ENCODE measurements at places on chromosomes 5 and 9.

DNA sequence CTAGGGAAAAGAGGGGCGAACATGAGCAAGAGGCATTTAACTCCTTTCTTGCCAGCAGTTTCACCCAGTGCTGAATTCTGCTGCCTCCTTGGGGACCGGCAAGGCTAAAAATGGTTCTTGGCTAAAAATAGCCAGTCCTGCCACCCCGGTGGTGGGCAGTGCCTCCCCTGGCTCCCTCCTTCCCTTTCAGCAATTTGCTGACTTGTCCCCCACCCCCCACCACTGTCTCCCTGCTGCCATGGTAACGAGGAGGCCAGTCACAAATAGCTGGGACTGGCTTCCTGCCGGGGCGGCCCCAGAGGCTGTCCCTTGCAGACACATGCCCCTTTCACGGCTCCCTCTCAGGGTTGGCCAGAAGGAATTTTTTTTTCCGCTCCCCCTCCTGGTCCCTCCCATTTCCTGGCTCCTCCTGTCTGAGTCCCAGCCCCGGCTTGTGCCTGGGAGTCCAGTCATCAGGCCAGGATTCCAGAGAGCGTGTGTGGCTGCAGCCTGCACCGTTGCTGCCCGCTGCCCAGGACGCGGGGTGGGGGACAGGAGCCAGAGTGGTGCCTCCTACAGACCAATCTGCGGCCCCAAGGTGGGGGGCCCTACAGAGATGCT is 130.3 kb downstream of the RGS3 start:
- DNase-seq: peak; percentile 77

- no peak for DNase-seq
Observed at GRCh38 chr9:126299706-126300276, 26.8 kb upstream of the MVB12B start.

- no peak for DNase-seq
Observed at GRCh38 chr5:134088291-134088690, 26.2 kb upstream of the TCF7 start.

DNA sequence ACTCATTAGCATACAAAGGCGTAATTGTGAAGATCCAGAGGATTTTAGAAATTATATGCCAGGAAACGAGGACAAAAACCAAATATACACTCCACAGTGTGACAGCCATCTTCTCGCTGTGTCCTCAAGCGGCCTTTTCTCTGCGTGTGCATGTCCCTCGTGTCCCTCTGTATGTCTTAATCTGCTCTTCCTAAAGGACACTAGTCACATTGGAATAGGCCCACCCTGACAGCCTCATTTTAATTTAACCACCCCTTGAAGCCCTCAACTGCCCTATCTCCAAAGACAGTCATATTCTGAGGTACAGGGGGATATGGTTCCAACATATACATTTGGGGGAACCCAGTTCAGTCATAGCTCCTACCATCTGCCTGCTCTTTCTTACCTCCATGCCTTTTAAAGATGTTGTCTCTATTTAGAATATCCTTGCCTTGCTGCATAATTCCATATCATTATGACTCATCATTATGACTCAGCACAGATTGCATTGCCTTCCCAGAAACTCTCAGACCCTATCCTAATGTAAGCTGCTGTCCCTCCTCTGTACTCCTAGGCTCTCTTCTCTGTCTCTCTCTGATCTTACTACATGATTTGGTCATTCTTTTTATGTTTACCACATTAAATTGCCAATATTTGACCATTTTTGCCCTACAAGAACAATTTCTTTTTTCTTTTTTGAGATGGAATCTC is 210.9 kb downstream of the AOPEP start:
- no peak for DNase-seq

GRCh38 chr9:77455312-77455927 is 192.7 kb downstream of the GNA14 start:
- DNase-seq: no peak

- no peak for DNase-seq
Observed at GRCh38 chr9:3528451-3528850, 2.6 kb upstream of the RFX3 start.

DNA sequence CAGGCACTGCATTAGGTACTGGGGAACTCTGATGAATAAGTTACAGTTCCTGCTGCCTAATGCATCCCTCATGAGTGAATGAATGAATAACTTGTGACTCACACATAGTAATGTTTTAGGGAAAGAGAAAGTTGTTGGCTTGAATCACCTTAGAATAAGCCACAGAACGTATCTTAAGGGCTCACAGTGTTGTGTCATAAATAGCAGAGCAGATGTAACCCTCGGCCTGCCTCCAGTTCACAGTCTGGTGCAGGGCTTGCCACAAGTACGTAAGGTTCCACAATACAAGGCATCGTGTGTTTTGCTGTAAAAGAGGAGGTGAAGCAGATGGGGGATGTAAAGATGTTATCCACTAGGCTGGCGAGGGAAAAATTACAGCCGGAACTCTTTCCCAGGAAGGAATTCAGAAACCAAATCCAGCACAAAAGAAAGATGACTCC is 218.7 kb downstream of the TRPM3 start:
- no peak for DNase-seq

All from T47D (cell line).